ENCODE measurements at places on chromosomes 6 and 20.
A peak's percentile ranks its signal among the peaks of the same experiment; 100 is the strongest.

DNA sequence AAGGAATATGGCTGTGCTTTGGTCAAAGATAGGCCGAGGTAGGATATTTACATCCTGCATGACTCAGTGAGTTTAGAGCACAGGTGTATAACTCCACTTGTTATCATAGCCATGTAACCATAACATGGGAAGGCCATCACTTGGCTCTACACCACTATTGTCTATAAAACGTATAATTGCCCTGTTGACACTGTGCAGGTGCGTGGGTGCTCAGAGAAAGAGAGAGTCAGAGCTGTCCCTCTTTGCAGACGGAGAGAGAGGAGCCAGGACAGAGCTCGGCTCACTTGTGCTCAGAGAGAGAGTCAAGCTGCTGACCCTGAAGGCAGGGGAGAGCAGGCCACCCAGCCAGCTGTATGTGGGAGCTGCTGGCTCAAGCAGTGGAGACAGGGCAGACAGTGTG, 46.0 kb downstream of the OR2B6 start:
- DNase-seq: peak; percentile 34

DNA sequence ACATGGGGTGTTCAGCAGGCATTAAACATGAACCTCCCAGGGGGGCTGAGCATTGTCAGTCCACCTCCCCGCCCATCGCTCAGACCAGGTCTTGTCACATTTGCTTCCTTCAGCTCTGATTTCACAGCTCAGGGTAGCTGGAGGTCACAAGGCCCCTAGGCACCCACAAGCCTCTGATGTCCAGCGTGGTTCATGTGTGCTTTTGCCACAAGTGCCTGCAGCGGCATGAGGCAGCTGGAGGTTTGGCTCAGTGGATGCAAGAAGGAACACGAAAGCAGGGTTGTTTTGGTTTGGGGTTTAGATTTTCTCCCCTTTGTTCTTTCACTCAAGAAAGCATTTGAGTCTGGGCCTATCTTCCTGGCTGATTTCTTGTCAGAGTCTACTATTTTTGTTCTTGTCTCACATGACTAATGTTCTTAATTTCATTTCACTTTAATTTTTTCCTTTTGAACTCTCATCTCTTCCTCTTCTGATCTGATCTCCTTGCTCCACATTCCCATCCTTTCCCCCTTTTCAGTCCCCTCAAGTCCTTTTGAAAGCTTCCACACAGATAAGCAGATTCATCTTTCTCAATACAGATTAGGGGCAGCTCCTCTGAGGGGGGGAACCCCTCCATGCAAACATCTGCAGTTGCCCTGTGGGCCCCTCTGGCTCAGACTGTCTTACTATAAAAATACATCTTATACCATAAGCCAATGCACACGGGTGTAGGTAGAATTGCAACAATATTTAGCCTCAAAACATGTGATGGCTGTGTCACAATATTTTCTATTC, 68.1 kb upstream of the CEP85L start:
- DNase-seq: no peak

DNA sequence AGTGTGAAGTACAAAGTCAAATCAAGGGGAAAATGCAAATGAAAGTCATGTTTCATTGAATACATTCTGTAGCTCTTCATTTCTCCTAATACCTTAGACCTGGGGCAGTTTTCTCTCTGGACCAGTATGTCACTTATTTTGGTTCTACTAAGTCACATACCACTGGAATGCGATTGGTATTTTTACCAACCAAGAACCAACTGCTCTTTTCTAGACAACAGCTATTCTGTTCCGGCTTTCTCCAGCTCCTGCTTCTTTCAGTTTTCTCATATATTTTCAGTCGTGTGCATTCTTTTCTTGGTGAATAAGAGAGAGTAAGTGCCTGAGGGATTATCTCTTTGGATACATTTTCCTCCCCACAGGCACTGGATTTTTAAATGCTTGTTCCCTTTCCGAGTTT, 39.2 kb upstream of the SPACA1 start:
- no peak for DNase-seq

- peak; percentile 21 for DNase-seq
These were observed 1.6 kb downstream of the UTRN start for GRCh38 chr6:144286503-144287393.

- DNase-seq: no peak
These were observed 4.8 kb upstream of the PMEPA1 start for GRCh38 chr20:57714409-57715267.

DNA sequence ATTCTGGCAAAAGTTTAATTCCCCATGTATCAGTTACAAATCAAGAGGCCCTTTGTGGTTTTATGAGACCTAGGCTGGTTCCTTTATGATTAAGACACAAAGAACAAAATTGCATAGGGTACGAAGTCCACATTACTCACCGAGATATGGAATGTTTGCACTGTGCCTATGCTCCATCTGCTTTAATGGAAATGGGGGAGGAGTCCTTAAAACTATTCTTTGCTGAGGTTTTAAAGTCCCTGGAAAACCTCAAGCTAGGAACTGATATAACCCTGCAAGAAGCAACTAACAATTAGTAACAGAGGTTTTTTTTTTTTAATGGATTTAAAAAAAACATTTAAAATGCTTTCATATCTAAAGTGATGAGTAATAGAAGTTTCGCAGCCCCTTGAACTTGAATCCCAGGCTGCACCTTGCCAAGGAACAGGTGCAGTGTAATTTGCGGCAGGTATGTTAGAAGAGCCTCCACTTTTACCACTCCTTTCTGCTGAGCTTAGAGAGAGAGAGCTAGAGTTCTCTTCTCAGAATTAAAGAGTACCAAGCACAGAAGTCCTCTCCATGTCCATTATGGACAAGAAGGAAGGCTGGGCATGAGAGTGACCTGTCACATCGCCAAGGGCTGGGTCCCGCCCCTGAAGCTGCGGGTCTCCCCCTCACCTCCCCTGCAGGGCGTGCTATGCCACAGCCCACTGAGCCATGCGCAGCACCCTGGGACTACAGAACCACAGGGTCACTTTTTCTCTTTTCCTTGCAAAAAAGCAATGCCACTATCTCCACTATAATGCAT, 2.3 kb downstream of the SERPINB1 start:
- DNase-seq: no peak

- no peak for DNase-seq
These were observed 8.7 kb downstream of the LAMA4 start for GRCh38 chr6:112245511-112246203.

GRCh38 chr6:47360388-47360787, 50.7 kb upstream of the TNFRSF21 start:
- no peak for DNase-seq

DNA sequence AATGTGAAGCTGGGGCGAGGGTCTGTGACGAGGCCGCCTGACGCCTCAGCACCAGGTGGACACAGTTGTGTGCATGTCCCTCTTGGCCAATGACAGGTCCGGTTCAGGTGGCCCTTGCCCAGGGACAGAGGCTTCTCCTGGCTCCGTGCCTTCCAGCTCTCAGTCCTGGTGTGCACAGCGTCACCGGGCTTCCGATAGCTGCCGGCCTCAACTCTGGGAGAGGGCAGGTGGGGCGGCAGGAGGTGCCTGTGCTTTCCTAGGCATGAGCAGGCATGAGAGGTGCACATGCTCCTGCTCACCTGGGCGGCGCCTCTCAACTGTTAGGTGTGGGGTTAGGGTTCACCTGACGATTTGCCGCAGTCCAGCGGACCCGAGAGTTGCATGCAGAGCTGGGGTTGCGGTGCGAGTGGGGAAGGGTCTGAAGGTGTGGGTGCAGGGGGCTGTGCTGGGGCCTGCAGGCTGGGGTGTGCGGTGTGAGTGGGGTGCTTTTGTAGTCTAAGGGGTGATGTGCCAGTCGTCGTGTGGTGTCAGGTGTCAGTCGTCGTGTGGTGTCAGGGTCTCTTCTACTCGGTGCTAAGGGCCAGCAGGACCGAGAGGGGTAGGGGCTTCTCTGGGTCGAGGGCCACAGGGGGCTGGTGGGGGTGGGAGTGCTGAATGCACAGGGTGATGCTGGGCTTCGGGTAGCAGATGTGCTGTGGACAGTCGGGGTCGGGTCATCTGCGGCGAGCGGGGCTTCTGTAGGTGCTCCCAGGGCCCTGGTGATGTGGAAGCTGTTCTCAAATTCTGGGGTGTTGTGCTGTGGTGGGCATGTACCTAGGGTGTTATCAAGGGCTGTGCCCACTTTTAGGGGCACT, 3.8 kb upstream of the SOX18 start:
- no peak for DNase-seq

DNA sequence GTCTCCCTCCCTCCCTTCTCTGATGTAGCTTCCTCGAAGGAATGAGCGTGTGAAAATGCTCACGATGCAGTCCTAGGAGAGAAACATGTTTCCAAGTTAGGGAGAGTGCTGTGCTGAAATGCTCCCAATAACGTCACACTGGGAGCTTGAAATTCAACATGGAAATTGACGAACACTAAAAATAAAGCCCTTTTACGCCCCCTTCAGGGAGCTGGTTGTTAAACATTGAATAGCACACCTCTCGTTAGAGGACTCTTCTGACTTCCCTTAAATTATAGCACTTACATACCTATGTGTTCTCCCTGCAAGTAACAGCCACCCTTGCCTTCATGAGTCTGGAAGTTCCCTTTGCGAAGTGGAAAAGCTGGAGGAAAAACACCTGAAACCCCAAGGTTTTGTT, 88.6 kb downstream of the BFSP1 start:
- no peak for DNase-seq

DNA sequence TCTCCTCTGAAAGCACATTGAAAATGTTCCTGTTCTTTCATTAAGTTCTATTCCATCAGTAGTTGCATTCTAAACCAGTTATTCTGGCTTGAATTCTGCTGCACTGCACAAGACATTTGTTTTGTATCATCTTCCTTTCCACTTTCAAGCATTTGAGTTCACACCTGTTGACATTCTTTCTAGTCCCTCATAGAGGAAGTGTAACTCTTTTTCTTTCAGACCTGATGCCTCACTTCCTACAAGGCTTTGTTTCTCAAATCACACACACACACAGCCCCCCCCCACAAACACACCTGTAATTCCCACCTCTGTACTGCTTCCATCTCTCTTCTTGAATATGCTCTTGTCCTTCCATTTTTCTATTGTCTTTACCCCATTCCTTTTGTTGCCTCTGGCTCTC, 50.9 kb downstream of the CCN2 start:
- no peak for DNase-seq

DNA sequence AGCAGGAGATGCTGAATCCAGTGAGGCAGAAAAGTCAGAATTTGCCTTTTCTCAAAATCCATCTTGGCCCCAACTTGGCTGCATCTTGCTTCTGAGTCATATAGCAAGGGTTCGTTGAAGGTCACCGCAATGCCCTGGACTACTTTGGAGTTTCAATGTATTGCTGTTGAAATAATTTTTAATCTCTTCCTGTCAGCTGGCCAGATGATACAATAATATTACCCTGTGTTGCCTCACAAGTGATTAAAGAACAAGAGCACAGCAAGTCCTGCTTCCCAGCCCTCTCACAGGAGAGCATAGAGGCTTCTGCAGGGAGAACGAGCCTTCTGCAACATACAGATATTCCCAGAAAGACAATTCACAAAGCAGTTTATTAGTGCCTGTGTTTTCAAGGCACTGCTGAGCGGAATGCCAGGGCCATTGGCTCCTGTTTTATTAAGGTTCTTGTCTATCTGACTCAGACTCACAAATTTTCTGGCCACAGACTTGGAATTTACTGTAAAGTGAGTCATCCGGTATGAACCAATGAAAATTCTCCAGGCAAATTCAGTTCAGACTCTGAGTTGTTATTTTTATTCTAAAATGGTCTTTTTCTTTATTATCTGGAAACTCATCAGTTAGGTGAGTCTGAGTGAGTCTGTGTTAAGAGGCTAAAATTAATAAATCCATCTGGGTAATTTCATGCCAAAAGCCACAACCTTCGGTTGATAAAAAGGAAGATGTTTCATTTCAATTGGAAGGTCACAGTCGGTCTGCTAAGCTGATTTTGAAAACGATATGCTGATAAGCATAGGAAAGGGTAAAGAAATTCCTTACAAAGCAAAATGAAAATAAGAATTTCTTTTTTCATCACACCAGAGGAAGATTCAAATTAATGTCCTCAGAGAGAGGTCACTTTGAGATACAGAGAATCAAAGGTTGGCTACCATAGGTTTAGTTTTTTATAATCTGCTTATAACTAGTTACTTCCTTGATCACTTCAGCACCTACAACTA, 289.4 kb upstream of the STXBP5 start:
- DNase-seq: no peak

- no peak for DNase-seq
These were observed 225.4 kb downstream of the PRL start for GRCh38 chr6:22071270-22072041.

GRCh38 chr20:16052456-16052855, 520.8 kb downstream of the KIF16B start:
- no peak for DNase-seq

- no peak for DNase-seq
These were observed 15.2 kb downstream of the PGBD1 start for GRCh38 chr6:28296520-28297060.

GRCh38 chr20:44052166-44052565, 134.8 kb downstream of the JPH2 start:
- DNase-seq: no peak
